EL (cell line): ENCODE measurements at places on chromosomes 13 and 19.

GRCh38 chr19:43563816-43564457, 11.4 kb downstream of the XRCC1 start:
- no peak for DNase-seq

- DNase-seq, result peak; percentile 96
Measured at GRCh38 chr13:50678464-50679162, 164.9 kb downstream of the DLEU7 start.

GRCh38 chr13:38223089-38223488, 126.6 kb upstream of the UFM1 start:
- DNase-seq, result peak; percentile 47

GRCh38 chr13:73419186-73419585, 360.4 kb downstream of the KLF5 start:
- DNase-seq, result no peak

- DNase-seq, result no peak
Measured at GRCh38 chr19:47135156-47135555, 4.5 kb downstream of the SAE1 start.

DNA sequence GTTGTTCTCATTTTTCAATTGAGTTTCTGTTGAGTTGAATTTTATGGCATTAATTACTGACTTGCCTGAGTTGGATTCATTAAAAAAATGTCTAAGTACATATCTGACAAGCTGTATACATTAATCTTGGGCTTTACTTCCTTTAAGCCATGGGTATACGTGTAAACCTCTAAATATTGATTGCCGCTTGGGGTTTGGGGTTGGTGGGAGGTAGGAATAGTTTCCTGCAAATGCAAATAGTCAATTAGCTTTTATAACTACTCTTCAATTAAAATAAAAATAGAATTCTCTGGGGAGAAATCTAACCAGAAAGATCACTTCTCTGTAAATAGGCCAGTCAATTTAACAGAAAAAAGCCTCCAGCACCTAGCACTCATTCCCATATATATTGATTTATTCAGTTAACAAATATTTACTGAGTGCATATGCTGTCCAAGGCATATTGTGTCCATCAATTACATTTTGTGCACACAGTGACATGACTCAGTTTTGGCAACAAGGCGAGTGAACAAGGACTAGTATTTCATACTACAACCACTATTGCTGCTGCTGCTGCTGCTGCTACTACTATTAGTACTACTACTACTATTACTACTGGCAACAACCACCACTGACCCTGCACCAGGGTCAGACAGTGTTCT, 306.8 kb downstream of the RFC3 start:
- no peak for DNase-seq

GRCh38 chr13:48121733-48122132, 26.8 kb upstream of the MED4 start:
- DNase-seq, result no peak

- DNase-seq, result no peak
Measured at GRCh38 chr19:455031-455705, 5.7 kb downstream of the SHC2 start.

DNA sequence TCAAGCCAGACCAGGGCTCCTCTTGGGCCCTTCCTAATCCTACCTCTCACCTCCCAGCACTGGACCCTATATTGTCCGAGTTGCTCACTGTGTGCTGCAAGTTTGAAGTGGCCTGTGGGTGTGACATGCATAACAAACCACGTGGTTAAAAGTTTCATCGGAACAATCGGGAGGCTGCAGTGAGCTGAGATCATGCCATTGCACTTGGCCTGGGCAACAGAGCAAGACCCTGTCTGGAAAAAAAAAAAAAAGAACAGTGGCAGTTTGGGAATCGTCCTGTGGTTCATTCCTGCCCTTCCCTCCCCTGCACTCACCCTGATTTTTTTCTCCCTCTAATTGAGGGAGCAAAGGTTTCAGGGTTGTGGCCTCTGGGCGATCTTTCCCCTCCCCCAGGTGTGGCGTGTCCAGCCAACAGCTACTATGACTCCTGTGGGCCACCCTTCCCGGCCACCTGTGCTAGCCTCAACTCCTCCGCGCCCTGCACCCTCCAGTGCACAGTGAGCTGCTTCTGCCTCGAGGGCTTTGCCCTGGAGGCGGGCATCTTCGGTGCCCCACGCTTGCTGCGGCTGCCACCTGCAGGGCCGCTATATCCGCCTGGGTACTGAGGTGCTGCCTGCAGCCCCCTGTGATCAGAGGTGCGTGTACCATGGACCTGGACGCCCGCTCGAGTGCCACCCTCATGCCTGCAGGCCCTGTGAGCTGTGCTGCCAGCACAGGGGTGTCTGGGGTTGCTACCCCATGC, 16.3 kb upstream of the FXYD3 start:
- no peak for DNase-seq

DNA sequence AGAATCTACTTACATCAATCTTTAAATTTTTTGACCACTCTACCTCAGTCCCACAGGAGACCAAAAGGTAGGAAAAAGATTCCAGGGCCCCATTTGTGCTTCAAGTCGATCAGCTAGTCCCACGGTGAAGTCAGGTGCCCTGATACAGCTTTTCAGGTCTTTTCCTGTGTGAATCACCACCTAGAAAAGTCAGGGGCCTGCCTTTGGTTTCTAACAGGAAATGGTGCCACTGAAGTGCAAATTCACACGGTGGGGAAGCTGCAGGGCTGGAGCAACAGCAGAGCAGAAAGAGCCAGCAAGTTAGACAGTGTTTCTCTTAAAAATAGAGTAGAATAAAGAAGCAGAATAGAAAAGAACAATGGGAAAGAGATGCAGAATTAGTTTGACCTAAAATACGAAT, 107.5 kb downstream of the KLF12 start:
- peak; percentile 32 for DNase-seq

DNA sequence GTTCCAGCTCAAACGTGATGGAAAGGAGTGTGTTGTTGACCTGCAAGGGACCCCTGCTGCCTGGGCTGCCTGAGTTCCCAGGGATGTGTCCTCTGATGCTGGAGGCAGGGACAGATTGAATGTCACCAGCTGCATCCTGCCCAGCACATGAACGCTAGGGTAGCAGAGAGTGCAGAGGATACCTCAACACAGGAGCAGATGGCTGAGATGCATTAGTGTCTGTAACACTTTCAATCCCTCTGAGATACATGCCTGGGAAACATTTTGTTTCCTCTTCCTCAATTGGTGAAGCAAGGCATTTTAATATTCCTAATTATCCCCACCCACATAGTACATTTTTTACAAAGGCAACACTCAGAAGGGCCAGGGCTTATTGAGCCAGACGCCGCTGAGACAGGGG, 106.4 kb upstream of the UBL3 start:
- DNase-seq, result no peak
